Natural killer cell (primary cell): ENCODE measurements at places on chromosomes 2 and 18. TPM values are rescaled to one million over a fixed set of nuclear protein-coding genes. Genes with fewer than 3 reads are reported as not detected.

DNA sequence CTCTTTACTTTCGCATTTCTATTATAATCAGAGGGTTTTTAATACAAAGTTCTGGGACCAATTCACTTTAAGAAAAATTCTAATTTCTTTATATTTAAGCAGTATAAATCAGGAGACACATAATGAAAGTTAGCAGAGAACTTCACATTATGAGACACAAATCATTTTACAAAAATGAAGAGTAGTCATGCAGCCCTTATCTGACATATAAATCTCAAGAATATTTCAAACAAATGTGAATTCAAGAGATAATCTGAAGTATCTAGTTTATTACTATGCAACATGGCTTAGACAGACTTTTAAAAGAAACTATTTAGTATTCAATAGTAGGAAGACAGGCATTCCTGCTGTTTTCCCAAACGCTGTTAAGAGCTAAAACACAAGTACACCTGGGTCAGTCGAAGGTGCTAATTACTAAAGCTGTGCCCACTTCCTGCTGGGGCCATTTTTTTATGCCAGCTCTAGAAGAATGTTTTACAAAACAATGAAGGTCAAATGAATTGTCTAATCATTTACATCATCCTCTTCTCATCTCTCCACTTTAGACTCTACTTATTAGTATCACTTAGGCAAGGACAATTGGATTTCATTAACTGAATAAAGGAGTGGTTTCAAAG is 40.2 kb downstream of the CWC22 start:
- no peak overlapping the region for H3K4me3 ChIP-seq
- no peak for DNase-seq
- H3K27me3 ChIP-seq = no peaks in the 10 kb centered on the region

- no peaks in the 10 kb centered on the region for H3K27me3 ChIP-seq
- no peak overlapping the region for H3K4me3 ChIP-seq
- no peaks in the 10 kb centered on the region for H3K36me3 ChIP-seq
- H3K4me1 ChIP-seq = no peaks in the 10 kb centered on the region
Observed at GRCh38 chr18:7064346-7064745, 53.3 kb downstream of the LAMA1 start.

GRCh38 chr2:60499651-60500265 is 53.7 kb downstream of the BCL11A start:
- no peaks in the 10 kb centered on the region for H3K27me3 ChIP-seq
- H3K4me1 ChIP-seq = peaks cover 22% of the 10 kb centered on the region
- no peak for DNase-seq

The RGPD3 gene
- not detected for total RNA-seq

GRCh38 chr2:216839688-216840087 is 20.2 kb downstream of the TNP1 start:
- no peak overlapping the region for H3K27ac ChIP-seq
- H3K36me3 ChIP-seq = no peaks in the 10 kb centered on the region
- no peak overlapping the region for H3K4me3 ChIP-seq
- no peaks in the 10 kb centered on the region for H3K27me3 ChIP-seq
